ENCODE measurements at places on chromosomes 5 and 9.

GRCh38 chr9:136204145-136204805 is 653 bp downstream of the LHX3 start:
- no peak for DNase-seq

GRCh38 chr5:21774801-21775200 is 1078.3 kb downstream of the CDH12 start:
- DNase-seq: no peak

DNA sequence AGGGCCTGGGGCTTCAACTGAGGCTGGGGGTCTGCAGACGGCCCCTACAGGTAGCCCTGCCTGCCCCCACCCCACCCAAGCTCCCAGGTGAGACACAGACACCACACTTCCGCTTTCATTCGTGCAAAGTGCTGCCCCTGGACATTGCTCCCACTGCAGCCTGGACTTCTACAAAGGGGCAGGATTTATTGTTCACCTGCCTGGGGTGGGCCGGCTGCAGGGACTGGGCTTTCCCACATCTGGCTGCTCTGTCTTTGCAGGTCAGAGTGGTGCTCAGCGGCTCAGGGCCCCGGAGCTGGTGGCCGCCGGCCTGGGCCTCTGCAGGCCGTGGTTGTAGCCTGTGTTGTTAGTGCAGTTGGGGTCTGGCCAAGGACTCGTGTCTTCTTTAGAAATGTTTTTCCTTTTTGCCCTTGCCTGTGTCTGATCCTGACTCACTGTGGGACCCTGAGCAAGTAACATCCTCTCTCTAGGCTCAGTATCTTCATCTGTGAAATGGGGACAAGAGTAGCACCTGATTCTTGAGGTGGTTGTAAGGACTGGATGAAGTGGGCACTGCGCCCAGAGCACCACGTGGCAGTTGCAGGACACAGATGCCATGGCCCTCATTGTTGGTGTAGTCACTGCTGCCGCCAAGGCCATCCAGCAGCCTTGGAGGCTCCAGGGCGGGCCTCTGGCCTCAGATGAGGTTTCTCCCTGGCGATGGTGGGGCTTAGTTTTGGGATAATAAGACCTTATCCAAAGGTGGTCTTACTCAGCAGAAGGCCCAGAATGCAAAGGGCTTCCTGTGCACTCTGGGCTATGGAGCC is 143.9 kb downstream of the CACNA1B start:
- no peak for DNase-seq

- DNase-seq: no peak
Measured at GRCh38 chr5:82613891-82614290, 335.7 kb upstream of the RPS23 start.

DNA sequence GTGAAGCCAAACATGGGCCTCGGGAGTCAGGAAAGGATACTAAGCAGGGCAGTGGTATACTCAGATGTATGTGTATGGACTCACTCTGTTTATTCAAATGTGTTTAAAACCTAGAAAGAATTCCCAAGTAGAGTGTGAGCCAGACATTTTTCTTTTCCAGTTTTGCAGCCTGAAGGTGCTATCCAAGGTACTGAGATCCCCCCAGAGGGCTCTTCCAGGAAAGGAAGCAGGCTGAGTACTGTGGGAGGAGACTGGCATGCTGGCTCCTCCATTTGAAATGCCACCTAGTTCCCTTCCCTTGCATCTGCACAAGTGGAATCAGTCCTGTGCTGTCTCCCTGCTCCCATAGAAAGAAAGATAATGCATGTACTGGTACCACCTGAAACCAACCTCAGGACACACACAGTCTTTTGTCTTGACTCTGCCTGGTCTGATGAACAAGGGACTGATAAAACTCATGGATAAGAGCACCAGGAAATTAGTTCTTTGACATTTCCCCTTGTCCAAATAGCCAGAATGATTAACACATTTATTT is 85.9 kb downstream of the HRH2 start:
- DNase-seq: no peak

DNA sequence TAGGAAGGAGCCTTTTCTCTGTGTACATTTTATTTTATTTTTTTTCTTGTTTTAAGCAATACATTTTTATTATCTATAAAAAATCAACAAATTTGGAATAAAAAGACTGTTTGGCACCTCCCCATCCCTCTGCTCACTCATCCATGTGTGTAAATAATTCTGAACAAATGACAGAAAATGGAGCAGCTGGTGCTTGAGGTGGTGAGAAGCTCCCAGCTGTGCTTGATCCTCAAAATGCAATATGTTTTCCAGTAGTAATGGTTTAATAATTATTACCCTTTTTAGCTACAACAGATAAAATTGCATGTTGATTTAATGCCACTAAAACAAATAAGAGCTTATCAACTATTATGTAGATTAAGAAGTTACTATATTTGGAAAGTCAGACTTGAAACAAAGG is 132.5 kb downstream of the CDH18 start:
- DNase-seq: no peak

GRCh38 chr5:80483636-80484232 is 4.2 kb upstream of the FAM151B start:
- no peak for DNase-seq

GRCh38 chr9:122331523-122331927 is 39.3 kb upstream of the PTGS1 start:
- no peak for DNase-seq

- no peak for DNase-seq
Measured at GRCh38 chr9:129597355-129598088, 23.4 kb downstream of the C9orf50 start.

- peak; percentile 84 for DNase-seq
Measured at GRCh38 chr9:122122903-122123632, 30.0 kb upstream of the TTLL11 start.

- no peak for DNase-seq
Measured at GRCh38 chr9:114925039-114925438, 5.4 kb downstream of the TNFSF8 start.

DNA sequence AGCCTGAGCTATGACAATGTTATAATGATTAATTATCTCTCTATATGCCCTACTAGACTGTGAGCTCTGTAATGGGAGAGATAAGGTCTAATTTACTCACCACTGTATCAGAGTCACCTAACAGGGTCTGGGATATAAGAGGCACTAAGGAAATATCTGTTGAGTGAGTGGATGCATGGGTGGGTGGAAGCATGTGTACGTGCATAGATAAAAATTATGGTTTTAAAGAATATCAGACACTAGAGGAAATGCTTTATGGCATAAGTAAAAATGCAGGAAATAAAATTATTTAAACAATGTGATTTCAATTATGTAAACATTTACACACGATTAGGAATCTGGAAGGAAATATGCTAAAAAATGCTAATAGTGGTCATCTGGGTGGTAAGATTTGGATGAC is 137.8 kb downstream of the SPOCK1 start:
- DNase-seq: no peak

GRCh38 chr5:176174345-176175025 is 63.7 kb upstream of the SIMC1 start:
- DNase-seq: no peak

GRCh38 chr5:148458036-148458888 is 74.5 kb downstream of the FBXO38 start:
- no peak for DNase-seq

Measured in KG1 (cell line).